Activated CD4-positive, CD25-positive, alpha-beta regulatory T cell treated with anti-CD3 and anti-CD28 coated beads, Interleukin-2, amount 50 U/mL, for 16 hours (primary cell): ENCODE measurements at places on chromosomes 1 and 21.

- DNase-seq, result no peak
Observed at GRCh38 chr1:32239337-32239736, 7.7 kb upstream of the FAM167B start.

- no peak for DNase-seq
Observed at GRCh38 chr21:14850394-14850793, 214.4 kb downstream of the NRIP1 start.

DNA sequence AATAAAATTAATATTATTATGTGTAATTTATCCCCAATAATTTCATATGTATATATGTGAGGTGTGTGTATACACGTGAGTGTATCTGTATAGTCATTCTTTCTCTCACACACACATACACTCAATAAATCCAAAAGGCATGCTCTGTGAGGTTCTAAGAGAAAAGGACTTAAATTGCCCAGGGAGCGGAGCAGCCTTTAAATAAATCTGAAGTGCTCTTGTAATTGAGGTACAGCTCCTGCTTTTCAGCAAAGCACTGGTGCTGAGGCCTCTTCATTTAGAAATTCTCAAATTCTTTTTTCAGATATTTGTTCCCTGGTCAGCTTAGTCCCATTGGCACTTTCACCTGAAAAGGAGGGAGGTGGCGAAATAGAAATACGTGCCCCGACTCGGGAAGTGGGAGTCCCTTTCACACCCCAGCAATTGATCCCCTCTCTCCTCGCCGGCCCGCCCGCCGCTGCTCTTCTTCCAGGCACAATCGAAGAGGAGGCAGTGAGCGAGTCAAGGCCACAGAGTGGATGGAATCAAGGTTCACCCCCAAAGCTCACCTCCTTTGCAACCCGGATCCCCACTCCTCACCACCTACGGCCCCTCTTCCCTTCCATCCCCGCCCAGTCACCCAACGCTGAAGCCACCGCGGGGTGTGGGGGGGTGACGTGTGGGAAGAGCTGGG, 944 bp downstream of the PLPPR5 start:
- no peak for DNase-seq

DNA sequence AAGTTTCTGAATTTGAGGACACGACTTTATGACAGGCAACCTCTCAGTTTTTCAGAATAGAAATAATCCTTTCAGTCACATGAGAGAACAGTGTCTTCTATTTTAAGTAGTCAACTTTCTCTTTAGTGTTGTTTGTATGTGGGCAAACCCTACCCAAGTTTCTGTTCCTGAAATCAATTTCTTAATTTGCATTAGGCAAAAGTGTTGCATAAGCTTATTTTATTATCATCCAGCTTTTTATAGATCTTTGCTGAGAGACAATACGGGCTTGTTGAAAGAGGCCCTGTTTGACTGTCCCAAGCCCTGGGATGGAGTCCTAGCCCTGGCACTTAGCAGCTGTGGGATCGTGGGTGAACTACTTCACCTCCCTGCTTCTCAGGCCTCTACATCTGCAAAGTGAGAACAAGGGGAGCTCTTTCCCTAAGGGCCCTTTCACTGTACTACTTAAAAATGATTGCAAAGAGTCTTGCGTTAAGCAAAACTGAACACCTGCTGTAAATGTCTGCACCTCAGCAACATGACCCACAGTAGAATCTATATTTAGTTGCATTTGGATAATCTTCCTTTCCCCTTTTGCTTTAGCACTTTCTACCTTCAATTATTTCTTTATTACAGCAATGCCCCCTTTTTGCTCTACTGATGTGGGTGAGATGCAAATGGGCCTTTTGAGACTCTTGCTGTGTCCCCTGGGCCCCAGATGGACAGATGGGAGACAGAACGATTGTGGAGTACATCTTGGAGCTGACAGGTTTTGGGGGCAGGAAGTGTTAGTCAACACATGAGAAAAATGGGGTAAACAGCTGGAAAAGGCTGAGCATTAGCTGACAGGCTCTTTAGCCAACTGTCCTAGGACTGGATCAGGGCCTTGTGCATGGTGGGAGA, 41.0 kb upstream of the SCAF4 start:
- no peak for DNase-seq

DNA sequence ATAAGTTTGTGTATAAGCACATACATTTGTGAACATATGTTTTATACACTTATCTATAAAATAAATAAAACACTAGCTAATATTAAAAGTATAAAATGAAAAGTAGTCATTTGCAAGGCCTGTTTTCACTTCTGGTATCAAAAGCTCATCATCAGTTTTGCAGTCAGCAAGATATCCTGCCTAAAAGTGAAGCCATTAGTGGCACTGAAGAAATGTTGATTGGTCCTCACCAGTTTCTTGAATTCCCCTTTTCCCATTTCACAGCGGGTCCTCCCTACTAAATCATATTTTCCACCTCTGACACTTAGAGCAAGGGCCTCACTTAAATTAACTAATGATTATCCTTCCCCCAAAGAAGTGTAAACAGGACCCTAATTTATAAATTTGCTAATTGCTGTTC, 6.7 kb downstream of the TBX15 start:
- no peak for DNase-seq

DNA sequence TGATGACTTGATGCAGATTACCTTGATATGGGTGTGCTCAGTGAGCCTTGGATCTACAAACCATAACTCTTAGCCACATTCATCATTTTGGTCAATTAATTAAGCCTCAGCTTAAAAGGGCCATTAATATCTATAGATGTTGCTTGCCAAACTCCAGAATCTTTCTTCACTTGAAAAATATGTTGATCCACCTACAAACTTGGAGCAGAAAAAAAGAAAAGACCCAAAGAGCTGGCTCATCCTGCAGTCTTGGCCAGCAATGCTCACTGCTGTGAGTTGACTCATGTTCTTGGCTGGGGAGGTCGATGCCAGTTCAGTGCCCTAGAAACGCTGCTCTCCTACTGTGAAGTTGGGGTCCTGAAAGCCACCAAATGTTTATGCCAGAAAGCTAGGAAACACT, 75.4 kb downstream of the DPT start:
- DNase-seq, result no peak
